HS-27A (cell line): ENCODE measurements at places on chromosomes 3 and 15.
A peak's percentile ranks its signal among the peaks of the same experiment; 100 is the strongest.

DNA sequence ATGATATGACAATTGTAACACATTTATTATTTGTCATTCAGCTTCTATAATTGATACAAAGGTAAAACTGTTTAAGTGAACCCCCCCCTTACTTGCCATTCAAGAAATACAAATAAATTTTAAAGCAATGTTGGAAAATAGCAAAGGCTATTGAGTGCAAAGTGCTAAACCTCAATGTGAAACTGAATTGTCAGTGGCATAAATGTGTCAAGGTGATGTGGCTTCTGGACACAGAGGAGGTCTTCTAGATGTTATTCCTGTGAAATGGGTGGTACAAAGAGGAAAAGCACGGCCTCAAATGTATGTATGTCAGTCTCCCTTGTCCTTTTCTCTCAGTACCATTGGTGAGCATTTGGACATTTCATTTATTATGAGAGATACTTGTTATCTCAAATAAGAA, 149.4 kb downstream of the MCTP2 start:
- no peak for DNase-seq

- peak; percentile 36 for DNase-seq
Measured at GRCh38 chr3:101803173-101803782, 24.3 kb downstream of the NXPE3 start.

- no peak for DNase-seq
Measured at GRCh38 chr3:68288085-68288484, 633.7 kb upstream of the SUCLG2 start.

DNA sequence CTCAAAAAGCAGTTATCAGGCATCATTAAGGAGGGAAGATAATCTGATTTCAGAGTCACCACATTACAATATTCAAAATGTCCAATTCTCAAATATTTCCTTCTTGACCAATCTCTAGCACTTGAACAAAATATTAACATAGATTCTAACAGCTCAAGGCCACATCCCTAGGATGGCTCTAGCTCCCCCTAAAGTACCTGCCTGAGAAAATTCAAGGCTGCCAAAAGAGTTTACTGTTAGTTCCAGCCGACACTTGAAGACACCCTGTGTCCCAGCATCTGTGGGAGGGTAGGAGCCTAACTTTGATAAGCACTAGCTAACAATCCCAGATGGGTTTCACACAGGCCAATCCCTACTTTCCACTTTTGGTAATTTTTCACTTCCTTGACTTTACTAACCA, 10.4 kb downstream of the NSMCE3 start:
- DNase-seq: no peak

GRCh38 chr3:12509466-12509865, 25.2 kb downstream of the TSEN2 start:
- no peak for DNase-seq

DNA sequence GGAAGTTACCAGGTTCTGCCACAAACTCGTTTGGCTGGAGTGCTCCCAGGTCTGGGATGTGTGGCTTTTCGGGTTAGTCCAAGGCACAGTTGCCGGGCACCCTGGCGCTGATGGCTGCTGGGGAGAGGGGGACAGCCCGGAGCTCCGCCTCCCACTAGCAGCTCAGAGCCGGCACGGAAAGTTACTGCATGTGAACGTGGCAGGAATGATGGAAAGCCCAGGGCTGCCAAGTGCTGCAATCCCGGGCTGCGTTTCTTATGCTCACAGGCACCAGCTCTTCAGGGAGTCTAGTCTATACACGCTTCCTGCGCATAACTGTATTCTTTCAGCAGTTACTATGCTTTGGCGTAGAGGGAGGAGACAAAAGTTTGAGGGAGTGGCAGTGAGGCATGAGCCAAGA, 141.8 kb upstream of the ICE2 start:
- no peak for DNase-seq

DNA sequence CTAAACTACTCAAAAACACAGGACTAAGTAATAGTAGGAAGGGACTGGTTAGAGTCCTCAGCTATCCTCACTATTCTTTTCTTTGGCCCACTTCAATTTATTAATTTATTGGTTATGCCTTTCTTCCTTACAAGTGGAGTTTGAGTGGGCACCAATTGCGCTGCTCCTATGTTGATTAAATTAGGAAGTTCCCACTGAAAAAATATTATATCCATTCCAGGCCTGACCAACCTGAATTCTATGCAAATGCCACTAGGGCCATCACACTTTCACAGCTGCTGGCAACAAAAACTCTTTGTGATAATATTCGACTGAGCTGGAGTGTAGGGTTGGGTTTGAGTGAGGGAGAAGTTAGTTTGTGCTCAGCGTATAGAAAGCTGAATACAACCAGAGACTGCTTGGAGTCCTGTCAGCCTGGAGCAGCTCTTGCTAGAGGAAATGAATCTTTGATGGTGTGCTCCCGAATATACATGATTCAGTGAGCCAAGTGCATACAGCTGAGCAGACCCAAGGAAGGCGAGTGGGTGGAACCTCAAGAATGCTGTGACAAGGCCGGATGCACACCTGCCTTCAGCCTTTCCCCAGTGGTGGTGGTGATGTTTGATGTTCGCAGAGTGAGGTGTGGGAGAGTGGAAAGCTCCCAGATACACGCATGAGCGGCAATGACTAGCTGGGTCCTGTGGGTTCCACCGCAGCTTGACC, 1.5 kb downstream of the ARHGEF3 start:
- DNase-seq: no peak

- no peak for DNase-seq
Measured at GRCh38 chr3:160671231-160671630, 5.7 kb upstream of the ARL14 start.

DNA sequence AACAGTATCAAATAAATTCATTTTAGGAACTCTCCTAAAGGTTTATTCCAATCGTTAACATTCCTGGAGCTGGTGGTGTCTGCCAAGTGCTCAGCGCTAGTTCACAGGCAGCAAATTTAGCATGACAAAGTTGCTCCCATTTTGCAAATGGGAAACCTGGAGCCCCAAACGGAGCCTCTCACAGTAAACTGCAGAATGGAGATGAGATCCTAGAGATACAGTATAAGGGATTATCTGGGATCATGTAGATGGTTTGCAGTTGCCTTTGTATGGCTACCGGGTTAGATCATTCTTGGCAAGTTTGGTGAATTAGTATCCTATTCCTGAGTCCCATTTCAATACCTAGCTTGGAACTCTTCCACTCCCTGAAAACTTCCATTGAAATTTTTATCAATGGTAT, 173.7 kb downstream of the CDIN1 start:
- DNase-seq: no peak

GRCh38 chr3:130907500-130907899, 13.6 kb downstream of the ATP2C1 start:
- no peak for DNase-seq

GRCh38 chr3:13282986-13283876, 136.9 kb downstream of the NUP210 start:
- no peak for DNase-seq

DNA sequence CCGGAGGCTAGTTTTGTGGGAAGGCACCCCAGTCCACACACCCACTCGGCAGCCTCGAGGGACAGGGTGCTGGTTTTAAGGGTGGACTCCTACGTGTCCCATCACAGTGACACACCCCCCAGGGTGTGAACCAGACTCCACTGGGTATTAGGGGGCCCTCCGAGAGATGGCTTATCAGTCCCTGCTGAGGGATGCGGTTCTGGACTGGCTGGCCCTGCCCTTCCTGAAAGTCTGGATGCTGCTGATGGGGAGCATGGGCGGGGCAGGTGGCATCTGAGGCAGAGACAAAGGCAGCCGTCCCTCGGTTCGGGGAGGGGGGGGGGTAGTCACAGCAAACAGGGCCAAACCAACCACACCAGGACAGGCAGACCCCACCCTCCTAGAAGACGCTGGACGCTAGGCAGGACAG, 939 bp upstream of the ULK3 start:
- DNase-seq: no peak

- no peak for DNase-seq
Measured at GRCh38 chr15:44082558-44083157, 112.4 kb downstream of the FRMD5 start.

- DNase-seq: no peak
Measured at GRCh38 chr3:133074977-133075376, 36.8 kb downstream of the TMEM108 start.

DNA sequence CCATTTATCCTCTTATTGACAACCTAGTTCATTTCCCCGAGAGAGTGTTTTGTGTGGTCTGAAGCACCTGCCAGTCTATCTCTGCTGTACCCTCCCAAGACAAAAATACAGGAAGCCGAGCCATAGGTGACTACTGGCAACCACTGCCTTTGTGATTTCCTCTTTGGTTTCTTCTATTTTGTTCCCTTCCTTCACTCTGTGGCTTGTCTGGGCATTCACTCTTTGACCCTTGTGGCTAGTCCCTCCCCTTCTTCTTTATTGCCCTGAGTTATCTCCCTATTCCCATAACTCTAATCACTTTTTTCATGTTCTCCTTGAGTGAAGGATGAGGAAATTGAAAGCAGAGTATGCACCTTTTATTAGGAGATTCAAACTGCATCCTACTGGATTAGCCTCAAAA, at the start of gene ADGRG7:
Gene ADGRG7 (plus strand): TSS at position 297 of the 400 bp plus-strand sequence. CDS start 256 bp downstream, outside the sequence.
- no peak for DNase-seq

- no peak for DNase-seq
Measured at GRCh38 chr15:26736502-26737248, 36.2 kb downstream of the GABRB3 start.

- DNase-seq: no peak
Measured at GRCh38 chr3:164113371-164114332, 964.6 kb downstream of the SI start.

- no peak for DNase-seq
Measured at GRCh38 chr3:43246976-43247375, 39.4 kb upstream of the SNRK start.

DNA sequence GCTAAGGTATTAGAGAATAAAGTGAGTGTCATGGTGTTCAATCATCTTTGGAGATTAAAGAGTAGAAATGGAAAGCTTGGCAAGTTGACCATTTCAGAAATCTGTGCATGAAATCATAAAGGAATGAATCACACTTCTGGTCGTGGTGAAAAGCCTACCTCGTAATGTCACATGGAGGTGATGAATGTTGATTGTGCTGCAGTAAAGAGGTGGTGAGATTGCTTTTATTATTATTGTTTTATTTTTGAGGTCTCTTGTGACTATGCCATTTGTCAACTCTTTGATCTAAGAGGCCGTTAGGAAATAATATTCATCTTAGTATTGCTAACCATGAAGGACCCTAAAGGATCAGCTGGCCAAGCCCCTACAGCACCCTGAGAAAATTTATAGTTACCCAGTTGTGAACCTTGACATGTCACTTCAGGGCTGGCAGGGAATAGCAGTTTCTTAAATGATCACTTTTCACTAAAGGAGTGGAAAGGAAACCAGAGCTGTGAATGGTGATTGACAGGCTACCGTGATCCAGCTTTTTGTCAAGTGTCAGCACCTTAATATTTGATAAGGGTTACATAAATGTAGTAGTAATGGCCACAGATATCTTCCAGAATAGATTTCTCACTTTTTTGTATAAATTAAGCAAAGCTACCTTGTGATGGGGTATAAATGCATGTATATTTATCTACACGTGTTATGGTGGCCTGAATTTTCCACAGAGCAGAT, 203.9 kb downstream of the PTPRG start:
- DNase-seq: no peak

- peak; percentile 79 for DNase-seq
Measured at GRCh38 chr15:69154684-69155083, 5.8 kb upstream of the GLCE start.

DNA sequence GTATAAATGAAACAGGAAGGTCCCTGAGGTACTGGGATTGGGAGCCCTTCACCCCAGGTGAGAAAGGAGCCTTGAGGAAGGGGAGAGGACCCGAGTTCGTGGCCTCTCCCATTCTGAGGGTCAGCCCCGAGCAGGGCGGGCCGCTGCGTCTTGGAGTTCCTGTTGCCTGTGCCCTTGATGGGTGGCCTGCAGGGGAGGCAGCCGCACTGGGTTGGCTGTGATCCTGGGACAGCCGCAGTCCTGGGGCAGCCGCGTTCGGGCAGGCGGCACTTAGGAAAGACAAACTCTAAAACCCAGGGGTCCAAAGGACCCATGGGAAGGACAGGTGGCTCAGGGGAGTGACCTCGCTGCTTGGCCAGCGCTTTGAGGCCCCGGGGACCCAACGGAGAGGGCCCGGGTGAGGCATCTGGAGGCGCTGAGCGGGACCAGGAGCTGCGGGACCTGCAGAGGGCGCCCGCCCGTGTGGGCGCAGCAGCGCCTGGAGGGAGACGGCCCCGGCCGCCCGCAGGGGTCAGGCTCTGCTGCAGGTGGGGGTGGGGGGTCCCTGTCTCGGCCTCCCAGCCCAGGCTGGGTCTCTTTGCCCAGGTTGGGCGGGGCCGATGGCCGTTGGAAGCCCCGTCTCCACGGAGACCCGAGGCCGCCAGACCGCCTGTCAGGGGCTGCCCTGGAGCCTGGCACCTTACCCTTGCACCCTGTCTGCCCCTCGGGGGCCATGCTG, 65.1 kb downstream of the HMCES start:
- no peak for DNase-seq

DNA sequence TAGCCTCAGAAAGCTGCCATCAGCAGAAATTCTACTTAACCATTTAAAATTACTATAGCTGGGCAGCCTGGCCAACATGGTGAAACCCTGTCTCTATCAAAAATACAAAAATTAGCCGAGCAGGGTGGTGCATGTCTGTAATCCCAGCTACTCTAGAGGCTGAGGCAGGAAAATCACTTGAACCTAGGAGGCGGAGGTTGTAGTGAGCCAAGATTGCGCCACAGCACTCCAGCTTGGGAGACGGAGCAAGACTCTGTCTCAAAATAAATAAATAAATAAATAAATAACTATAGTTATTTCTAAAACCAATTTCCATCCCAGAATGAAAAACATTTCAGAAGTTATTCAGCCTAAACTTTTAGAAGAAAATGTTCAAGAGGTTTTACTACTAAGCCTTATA, 25.1 kb downstream of the LRRFIP2 start:
- DNase-seq: no peak
